ENCODE measurements at places on chromosomes 6 and 20. TPM values are rescaled to one million over a fixed set of nuclear protein-coding genes. Genes with fewer than 3 reads are reported as not detected.

Gene LIN28B
- total RNA-seq: not detected

Gene SLC26A8
- not detected for total RNA-seq

Gene OPN5
- total RNA-seq: not detected

Gene SLPI
- 36.2 TPM for total RNA-seq

Gene TMEM217
- total RNA-seq: 1.7 TPM

Gene ME1
- total RNA-seq: 3.3 TPM
